NCI-H2227 treated with DMSO at 0.1 percent for 48 hours (cell line): ENCODE measurements at places on chromosomes 12 and 14.
A peak's percentile ranks its signal among the peaks of the same experiment; 100 is the strongest.

DNA sequence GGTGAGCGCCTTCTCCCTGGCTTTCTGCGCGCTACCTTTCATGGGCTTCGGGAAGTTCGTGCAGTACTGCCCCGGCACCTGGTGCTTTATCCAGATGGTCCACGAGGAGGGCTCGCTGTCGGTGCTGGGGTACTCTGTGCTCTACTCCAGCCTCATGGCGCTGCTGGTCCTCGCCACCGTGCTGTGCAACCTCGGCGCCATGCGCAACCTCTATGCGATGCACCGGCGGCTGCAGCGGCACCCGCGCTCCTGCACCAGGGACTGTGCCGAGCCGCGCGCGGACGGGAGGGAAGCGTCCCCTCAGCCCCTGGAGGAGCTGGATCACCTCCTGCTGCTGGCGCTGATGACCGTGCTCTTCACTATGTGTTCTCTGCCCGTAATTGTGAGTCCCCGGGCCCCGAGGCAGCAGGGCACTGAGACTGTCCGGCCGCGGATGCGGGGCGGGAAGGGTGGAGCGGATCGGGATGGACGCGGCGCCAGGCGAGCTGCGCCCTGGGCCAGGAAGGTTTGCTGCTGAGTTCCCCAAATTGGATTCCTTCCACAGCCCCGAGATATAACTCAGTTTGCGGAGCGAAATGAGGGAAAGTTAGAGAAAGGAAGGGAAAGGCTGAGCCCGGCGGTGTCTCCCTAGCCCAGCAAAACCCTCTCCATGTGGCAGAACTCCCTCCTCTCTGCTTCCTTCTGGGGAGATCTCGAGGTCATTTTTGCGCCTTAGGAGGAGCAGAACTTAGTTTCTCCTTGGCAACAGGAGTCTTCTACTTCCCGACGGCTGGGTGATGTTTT is 972 bp downstream of the PTGDR start:
- DNase-seq: no peak

GRCh38 chr14:61388173-61388975 is 67.0 kb downstream of the PRKCH start:
- DNase-seq: no peak

DNA sequence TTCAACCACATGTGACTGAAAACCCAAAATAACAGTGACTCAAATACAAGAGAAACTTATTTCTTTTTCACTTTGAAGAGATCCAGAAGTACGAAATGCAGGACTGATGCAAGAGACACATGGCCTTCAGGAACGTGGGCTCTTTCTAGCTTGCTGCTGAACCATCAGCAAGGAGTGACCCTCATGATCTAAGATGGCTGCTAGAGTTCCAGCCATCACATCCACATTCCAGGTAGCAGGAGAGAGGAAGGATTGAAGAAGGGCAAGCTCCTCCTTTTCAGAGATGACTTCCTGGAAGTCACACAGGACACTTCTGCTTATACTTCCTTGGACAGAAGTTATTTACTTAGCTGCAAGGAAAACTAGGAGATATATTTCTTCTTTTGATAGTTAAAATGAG is 67.6 kb upstream of the BCL11B start:
- no peak for DNase-seq

DNA sequence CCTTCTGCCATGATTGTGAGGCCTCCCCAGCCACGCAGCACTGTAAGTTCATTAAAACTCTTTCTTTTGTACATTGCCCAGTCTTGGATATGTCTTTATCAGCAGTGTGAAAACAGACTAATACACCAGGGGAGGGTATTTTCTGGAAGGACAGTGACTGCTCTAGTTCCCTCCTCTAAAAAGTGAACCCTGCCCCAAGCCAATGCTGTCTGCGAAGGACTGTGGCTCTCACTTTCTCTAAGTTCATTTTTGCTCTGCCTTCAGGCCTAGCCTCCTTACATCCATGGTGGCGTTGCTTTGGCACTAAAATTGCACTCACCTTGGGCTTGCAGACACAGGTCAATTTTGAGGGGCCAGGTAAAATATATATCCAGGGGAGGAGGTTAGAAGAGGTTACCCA is 323.0 kb downstream of the VRK1 start:
- DNase-seq: no peak

GRCh38 chr12:67436230-67436629 is 167.1 kb downstream of the CAND1 start:
- DNase-seq: no peak

- DNase-seq: peak; percentile 16
Measured at GRCh38 chr12:54689034-54689372, 40.8 kb upstream of the DCD start.

- DNase-seq: no peak
Measured at GRCh38 chr12:52356762-52357580, 10.3 kb downstream of the KRT85 start.

- peak; percentile 53 for DNase-seq
Measured at GRCh38 chr14:21024585-21025370, at the start of gene NDRG2. TSS of gene NDRG2 (minus strand) at chr14:21025061. CDS start at chr14:21023315, 1,746 bp downstream.

GRCh38 chr14:97777622-97778355 is 980.6 kb downstream of the VRK1 start:
- DNase-seq: no peak

DNA sequence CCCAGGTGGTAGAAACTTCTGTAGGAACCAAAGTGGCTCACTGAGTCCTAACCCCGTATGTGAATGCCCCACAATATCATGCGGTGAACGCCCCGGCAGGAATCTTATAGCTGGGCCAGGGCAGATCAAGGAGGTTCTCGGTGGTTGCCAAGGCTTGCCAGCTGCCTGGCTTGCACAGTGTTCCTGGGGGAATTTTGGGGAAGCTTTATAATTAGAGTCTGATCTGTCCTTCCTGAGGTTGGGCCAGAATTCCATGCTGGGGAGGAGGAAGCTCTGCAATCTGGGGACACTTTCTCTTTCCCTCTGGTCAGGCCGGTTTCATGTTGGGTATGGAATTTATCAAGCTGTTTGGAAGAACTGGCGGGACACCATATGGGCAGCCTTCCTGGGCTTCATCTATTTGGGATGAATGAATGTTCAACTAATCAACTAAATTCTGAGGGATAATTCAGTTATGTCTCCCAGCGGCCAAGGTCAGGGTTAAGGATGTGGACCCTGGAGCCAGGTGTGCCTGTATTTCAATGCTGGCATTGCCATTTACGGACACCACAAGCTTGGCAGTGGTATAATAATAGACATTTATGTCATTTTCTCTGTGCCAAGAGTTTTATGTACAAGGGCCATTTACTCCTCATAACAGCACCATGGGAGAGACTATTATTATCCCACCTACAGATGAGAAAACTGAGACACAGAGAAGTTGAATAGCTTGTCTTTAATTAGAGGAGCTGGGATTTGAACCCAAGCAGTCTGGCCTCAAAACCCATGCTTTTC is 54.3 kb downstream of the SVOP start:
- DNase-seq: no peak

GRCh38 chr12:62382526-62382925 is 84.1 kb upstream of the MON2 start:
- no peak for DNase-seq

GRCh38 chr12:71125515-71125914 is 32.3 kb downstream of the TSPAN8 start:
- no peak for DNase-seq

- no peak for DNase-seq
Measured at GRCh38 chr14:57244106-57244505, 24.6 kb downstream of the EXOC5 start.

GRCh38 chr12:126607867-126608266 is 1542.6 kb downstream of the AACS start:
- no peak for DNase-seq

DNA sequence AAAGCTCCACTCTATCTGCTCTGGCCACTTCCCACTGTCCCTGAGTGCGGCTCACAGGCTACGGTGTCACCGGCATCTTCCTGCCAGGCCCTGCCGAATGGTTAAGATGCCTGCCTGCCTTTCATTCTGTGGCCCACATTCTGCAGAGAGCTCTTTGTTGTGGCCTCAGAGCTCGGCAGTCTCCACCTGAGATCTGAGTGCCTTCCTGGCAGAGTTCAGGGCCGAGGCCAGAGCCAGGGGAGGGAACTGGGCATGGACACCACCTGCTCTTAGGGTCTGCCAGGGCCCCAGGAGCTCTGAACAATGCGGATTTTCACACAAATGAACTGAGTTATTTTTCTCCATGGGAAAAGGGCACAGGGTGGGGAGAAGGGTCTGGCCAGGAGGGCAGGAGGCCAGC is 127.2 kb downstream of the RBM19 start:
- no peak for DNase-seq

GRCh38 chr14:34537677-34538009 is 1.9 kb downstream of the EAPP start:
- no peak for DNase-seq

DNA sequence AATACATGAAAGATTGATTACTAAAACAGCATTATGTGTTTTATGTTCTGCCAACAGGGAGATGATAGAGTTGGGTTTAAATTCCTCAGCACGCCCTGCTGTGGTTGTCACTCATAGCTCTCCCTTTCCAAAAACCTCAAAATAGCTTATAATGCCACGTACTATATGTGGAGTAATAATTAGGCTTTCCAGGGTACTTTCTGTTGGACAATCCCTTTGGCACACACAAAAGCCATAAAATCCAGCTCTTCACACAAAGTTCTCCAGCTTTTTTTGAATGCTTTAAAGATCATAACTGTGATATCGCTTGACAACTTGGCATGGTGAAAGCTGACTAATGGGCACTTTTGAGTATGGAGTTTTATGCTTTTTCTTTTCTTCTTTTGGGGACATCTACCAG is 145.3 kb upstream of the DCN start:
- no peak for DNase-seq

DNA sequence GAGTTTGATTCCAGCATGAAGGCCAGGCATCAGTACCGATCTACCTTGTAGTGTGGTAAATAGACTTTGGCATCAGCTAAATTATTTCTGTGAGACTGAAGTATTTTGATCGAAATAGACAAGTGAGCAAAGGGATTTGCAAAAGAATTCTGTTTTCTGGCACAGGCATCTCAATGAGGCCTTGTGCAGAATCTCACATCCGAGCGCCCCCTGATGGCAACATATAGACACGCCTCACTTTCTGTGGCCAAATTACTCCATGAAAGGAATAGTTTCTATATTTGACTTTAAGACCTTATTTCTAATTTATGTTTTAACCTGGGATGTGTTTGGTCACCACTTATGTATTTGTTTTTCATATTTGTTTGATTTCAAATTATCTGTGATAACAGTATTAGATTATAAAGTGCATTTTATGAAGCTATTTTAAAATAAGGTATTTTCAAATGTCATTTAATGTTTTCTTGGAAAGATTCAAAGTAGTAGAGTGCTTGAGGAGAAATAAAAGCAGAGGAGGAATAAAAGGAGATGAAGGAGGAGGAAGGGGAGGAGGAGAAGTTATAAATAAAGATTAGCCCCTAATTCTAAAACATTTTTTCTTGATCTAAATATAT is 731.9 kb downstream of the NRXN3 start:
- DNase-seq: peak; percentile 32

GRCh38 chr12:55696796-55697462 is 10.8 kb downstream of the ITGA7 start:
- no peak for DNase-seq

DNA sequence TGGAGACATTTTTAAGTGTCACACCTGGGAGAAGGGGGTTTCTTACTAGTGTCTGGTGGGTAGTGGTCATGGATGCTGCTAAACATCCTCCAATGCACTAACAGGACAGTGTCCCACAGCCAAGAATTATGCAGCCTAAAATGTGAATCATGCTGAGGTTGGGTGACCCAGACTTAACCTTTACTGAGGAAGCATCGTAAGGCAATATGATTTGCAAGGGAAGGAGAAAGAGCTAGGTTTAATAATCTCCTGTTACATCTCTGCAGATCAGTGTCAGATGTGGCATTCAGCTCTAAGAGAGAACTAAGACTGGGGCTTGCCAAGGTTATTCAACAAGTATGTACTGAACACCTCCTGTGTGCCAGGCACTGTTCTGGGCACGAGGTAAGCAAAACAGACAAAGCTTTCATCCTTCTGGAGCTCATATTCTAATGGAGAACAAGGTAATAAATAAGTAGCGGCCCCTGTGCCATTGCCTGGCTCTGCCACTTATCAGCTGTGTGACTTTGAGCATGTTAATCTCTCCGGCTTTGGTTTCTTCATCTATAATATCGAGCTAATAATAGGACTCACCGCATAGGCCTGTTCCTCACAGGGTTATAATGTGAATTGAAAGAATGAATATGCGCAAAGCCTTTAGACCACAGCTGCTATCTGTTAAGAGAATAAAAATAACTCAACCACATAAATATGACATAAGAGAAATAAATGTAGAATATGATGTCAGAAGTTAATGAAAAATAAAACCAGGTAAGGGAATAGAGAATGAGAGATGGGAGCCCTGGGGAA is 13.5 kb upstream of the GOLGA5 start:
- no peak for DNase-seq

DNA sequence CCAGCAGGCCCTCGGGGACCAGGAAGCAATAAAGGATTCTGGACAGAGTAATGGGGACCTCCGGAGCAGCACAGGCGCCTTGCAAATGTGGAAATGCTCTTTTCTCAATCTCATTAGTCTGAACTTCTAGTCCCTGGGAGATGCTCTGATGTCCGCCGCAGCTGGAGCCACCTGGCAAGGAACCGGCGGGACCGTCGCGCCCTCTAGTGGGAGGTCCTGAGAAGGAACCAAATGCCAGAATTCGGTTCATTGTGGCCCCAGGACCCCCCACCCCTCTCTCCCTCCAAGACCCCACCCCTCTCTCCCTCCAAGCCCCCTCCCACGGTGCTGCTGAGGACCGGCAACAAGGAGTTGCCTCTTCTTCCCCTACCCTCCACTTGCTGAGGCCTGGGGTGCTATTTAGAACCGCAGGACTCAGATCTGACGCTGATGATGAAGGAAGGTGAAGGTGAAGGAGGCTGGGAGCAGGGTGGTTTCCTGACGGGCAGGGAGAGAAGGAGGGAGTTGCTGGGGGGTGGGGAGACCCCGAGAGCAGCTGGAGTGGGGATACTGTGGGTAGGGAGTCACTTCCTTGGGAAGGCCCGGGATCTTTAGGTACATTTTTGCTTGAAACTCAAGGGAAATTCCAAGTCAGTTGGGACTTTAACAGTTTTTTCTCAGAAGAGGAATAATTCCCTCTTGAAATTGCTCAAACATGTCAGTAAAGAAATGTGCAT is 42.5 kb downstream of the SMIM41 start:
- DNase-seq: no peak

GRCh38 chr12:124411281-124411878 is 116.5 kb downstream of the RFLNA start:
- no peak for DNase-seq

- DNase-seq: no peak
Measured at GRCh38 chr12:48771588-48772112, 17.2 kb downstream of the ADCY6 start.

- DNase-seq: no peak
Measured at GRCh38 chr14:92974541-92975345, 51.8 kb downstream of the CHGA start.

DNA sequence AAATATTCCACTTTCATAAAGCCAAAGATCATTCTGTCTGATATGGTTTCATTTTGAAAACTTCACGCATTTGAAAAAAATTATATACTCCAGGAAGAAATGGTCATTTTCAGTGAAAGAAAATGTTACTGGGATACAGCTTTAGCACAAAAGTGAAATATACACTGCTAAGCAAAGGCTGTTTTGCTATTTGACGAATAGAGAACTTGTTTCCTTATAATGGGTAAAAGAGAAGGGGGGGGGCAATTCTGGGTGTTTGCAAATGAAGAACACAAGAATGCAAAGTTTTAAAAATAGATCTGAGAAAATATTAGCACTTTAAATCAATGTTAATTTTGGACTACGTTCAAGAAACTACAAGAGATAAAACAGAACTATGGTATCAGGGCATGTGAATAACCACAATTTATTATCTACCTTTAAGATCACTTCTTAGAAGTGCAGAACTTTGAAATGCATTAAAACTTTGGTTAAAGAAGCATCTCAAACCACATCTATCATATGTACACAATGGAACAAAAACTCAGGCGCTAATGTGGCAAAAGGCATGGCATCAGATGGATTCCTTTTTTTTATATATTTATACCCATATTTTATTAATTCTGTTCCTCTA is 51.1 kb downstream of the EFCAB11 start:
- DNase-seq: no peak
